ENCODE measurements at places on chromosomes 11 and 22. TPM values are rescaled to one million over a fixed set of nuclear protein-coding genes. Genes with fewer than 3 reads are reported as not detected.

DNA sequence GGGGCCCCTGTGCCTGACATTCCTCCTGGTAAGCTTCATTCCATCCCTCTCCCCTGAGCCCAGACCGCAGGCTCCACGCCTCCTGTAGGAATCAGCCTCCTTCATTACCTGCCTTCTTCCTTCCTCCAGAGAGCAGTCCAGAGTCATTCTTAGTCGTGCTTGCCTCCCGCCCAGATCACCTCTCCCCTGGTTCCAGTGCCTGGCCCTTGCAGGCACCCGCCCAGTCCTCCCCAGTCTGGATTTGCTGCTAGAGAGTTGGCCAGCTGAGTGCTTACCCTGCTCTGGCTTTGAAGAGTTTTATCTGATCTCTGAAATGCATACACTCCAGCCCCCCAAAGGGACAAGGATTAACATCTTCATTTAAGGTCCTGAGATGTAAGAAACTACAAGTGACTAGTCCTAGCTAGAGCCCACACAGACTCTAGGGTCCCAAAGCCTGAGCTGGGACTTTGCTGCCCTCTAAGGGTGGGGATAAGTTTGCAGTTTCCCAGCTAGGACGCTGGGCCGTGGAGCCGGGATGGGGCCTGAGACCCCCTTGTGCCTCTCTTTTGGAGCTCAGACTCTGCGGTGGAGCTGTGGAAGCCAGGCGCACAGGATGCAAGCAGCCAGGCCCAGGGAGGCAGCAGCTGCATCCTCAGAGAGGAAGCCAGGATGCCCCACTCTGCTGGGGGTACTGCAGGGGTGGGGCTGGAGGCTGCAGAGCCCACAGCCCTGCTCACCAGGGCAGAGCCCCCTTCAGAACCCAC lies 1.6 kb downstream of the NR1H3 start:
- no peaks in the 10 kb centered on the region for H3K36me3 ChIP-seq
- no peak overlapping the region for H3K27ac ChIP-seq
- no peaks in the 10 kb centered on the region for H3K27me3 ChIP-seq
- H3K4me3 ChIP-seq = peak overlapping the region; percentile 53

DNA sequence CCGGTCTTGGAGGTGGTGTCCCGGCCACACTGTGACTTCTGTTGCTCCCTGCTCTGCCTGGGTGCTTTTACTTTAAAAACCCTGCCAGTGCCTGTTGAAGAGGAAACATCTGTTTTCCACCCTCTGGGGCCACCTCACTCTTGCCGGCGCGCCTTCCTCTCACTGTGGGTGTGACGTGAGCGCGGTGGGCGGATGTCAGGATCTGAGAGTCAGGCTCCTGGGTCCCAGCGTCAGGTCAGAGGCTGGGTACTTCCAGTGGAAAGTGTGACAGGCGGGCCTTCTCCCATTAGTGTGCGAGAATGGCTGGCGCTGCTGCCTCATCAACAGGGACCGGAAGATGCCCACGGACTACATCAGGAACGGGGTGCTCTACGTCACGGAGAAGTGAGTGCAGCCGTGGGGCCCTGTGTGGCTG lies 54.2 kb downstream of the GRAMD4 start:
- no peaks in the 10 kb centered on the region for H3K27me3 ChIP-seq
- H3K36me3 ChIP-seq = peaks cover 88% of the 10 kb centered on the region
- H3K4me3 ChIP-seq = peak overlapping the region; percentile 39
- peak overlapping the region; percentile 77 for H3K27ac ChIP-seq

OR4D5 gene
- total RNA-seq = not detected

DNA sequence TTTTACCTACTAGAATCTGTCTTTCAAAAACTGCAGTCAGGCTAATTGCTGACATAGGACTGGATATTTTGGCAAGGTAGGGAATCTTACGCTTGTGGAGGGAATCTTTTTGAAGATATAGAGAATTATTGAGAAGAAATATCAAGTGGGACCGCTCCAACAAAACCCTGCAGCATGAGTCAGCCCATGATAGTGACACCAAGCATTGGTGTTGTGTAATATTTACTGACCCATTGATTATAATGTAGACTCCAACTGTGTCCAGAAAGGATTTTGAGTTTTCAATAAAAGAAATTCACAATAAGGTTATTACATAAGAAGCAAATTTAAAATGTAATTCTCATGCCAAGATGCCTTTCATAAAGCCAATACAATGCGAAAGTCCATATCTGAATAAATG lies 20.7 kb downstream of the MS4A4A start:
- no peaks in the 10 kb centered on the region for H3K27me3 ChIP-seq
- peaks cover 32% of the 10 kb centered on the region for H3K36me3 ChIP-seq
- H3K27ac ChIP-seq = no peak overlapping the region
- H3K4me3 ChIP-seq = no peak overlapping the region
- no peak for DNase-seq
- H3K4me1 ChIP-seq = no peaks in the 10 kb centered on the region

- H3K4me1 ChIP-seq = no peaks in the 10 kb centered on the region
- no peaks in the 10 kb centered on the region for H3K36me3 ChIP-seq
- H3K4me3 ChIP-seq = no peak overlapping the region
- no peaks in the 10 kb centered on the region for H3K27me3 ChIP-seq
- DNase-seq = no peak
Measured at GRCh38 chr22:47627556-47628253, 865.3 kb downstream of the TBC1D22A start.

- peaks cover 26% of the 10 kb centered on the region for H3K36me3 ChIP-seq
- no peak overlapping the region for H3K4me3 ChIP-seq
- DNase-seq = no peak
- H3K27me3 ChIP-seq = no peaks in the 10 kb centered on the region
- H3K27ac ChIP-seq = no peak overlapping the region
Measured at GRCh38 chr22:40413873-40414272, 43.5 kb downstream of the SGSM3 start.

- peaks cover 13% of the 10 kb centered on the region for H3K36me3 ChIP-seq
- H3K4me1 ChIP-seq = no peaks in the 10 kb centered on the region
Measured at GRCh38 chr22:37461961-37462360, 24.2 kb downstream of the MFNG start.
